Sigmoid colon (tissue), 7 donors: ENCODE measurements at places on chromosomes 2 and 18. TPM values are rescaled to one million over a fixed set of nuclear protein-coding genes. Genes with fewer than 3 reads are reported as not detected.

RTP5 gene
- not detected for total RNA-seq

KANSL3 gene
- 50.4 TPM for total RNA-seq

RIT2 gene
- 1.8 TPM for total RNA-seq

HRH4 gene
- not detected for total RNA-seq

GRP gene
- total RNA-seq = 2.5 TPM

AMER3 gene
- total RNA-seq = not detected

ASIC4 gene
- not detected for total RNA-seq

GNAL gene
- 13.2 TPM for total RNA-seq

IL36B gene
- total RNA-seq = not detected

UGT1A5 gene
- total RNA-seq = not detected

TUBA3E gene
- total RNA-seq = not detected

OTOS gene
- not detected for total RNA-seq

ZNF385B gene
- 2.8 TPM for total RNA-seq

UGT1A3 gene
- not detected for total RNA-seq

NXPH2 gene
- 1.1 TPM for total RNA-seq

ST6GAL2 gene
- 1.8 TPM for total RNA-seq

SP140 gene
- total RNA-seq = 2.1 TPM

CDK5R2 gene
- total RNA-seq = 0.14 TPM
